ENCODE measurements at places on chromosomes 4 and X. TPM values are rescaled to one million over a fixed set of nuclear protein-coding genes. Genes with fewer than 3 reads are reported as not detected.
A peak's percentile ranks its signal among the peaks of the same experiment; 100 is the strongest.

Gene RHOXF2
- total RNA-seq, result not detected

Gene FAM47A
- not detected for total RNA-seq

Gene PPP1R2C
- total RNA-seq, result not detected

Gene NLGN3
- total RNA-seq, result under 0.01 TPM

Gene ARHGAP36
- total RNA-seq, result not detected

- no peak for DNase-seq
Measured at GRCh38 chrX:131752493-131753198, 208.8 kb downstream of the OR13H1 start.

GRCh38 chr4:27239641-27240040 lies 379.0 kb downstream of the STIM2 start:
- DNase-seq, result peak; percentile 19

DNA sequence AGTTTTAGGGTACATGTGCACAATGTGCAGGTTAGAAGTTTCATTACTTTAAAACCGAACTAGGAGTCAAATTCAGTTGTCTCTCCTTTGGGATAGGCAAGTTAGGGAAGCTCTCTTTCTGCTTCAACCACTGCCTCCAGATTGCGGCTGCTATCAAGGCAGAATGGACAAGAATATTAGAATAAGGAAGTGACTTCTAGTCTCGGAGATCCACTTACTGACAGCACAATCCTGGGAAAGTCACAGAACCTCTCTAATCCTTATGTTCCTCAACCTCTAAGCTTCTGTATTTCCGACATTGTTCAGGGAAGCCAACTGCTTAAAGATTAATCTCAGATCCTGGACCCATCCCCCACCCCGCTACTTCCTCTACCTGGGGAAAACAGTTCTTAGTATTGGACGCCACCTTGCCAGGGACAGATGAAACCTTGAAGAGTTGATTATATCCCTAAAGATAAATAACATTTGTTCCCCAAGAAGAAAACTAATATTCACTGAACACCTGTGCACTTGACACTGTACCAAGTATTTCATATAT lies 2.1 kb downstream of the NUP62CL start:
- DNase-seq, result no peak

- peak; percentile 95 for DNase-seq
Measured at GRCh38 chr4:103400405-103400804, 202.3 kb upstream of the CENPE start.

DNA sequence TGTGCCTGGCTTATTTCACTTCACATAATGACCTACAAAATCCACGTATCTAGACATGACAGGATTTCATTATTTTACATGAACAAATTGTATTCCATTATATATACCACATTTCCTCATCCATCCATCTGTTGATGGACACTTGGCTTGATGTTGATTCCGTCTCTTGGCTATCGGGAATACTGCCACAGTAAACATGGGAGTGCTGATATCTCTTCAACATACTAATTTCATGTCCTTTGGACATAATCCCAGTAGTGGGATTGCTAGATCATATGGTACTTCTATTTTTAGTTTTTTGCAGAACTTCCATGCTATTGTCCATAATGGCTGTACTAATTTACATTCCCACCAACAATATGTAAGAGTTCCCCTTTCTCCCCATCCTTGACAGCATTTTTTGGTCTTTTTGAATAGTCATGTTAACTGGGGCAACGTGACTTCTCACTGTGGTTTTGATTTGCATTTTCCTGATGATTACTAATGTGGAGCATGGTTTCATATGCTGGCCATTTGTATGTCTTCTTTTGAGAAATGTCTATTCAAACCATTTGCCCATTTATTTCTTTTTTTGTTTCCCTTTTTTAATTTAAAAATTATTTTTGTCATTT lies 68.9 kb downstream of the HTRA3 start:
- DNase-seq, result no peak

DNA sequence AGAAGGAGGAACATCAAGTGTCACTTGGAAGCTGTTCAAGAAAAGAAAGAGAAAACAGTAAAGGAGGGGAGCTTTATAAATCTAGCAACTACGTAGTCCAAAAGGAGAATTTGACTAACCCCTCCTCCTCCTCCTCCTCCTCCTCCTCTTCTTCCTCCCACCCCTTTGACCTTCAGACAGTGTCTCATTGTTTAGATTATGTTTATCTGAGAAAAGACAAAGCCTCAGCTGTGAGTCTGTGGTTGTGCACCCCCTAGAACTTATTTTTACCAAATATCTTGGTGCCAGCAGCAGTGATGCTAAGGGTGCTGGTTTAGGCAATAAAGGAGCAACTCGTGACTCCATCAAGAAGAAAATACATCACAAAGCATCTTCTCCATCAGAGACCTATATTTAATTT lies 68.9 kb upstream of the BMP2K start:
- DNase-seq, result no peak

DNA sequence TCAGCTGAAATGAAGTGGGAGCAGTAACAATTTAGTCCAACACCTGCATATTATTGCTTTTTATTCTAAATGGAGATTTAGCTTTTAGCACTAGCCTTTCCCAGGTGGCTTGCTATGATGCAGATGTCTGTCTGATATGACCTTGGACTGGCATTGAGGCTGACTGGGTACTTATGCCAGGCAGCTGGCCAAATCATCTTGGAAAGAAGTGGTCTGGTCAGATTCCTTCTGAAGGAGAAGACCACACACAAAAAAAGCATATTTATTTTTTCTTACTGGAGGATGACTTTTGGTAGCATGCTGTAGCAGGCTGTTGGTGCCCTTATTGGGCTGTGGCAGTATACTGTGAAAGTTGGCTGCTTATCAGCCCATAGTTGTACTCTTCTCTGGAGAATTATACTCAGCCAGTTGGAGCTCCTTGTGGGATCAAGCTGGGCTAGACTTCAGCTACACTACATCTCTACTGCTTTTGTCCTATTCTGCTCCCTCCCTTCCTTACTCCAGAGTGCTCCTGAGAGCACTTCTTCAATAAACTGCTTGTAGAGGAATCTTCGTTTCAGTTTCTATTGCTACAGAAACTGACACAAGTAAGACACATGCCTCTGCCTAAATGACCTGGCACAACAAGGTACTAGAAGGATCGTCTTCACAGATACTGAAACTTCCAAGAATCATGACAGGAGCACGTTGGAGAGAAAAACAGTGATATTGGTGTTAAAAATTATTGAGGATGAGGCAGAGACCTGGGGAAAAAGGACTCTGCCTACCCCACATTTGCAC lies 196.8 kb upstream of the RPS6KA3 start:
- DNase-seq, result no peak

- DNase-seq, result no peak
Measured at GRCh38 chrX:85569096-85569495, 189.6 kb upstream of the POF1B start.

GRCh38 chr4:151527699-151528098 lies 118.7 kb downstream of the FHIP1A start:
- DNase-seq, result peak; percentile 47

DNA sequence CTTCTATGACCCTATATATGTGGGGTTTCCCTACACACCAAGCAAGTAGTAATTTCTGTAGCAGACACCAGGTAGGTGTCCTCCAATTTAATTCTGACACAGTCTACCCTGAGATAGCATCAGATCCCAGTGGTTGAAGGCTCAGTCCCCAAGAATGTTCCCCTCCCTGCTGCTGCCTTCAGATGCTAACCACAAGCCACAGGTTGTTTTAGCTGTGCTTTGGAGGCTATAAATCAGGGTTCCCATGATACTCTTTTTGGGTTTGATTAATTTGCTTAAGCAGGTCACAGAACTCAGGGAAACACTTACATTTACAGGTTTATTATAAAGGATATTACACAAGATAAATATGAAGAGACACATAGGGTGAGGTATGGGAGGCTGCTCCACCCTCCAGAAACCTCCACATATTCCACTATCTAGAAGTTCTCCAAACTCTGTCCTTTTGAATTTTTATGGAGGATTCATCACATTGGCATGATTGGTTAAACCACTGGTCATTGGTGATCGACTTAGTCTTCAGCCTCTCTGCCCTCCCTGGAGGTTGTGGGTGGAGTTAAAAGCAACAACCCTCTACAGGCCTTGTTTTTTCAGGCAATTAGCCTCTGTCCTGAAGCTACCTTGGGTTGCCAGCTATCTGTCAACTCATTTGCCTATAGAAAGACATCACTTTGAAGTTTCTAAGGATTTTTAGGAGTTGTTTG lies 50.8 kb downstream of the GRIA2 start:
- no peak for DNase-seq

DNA sequence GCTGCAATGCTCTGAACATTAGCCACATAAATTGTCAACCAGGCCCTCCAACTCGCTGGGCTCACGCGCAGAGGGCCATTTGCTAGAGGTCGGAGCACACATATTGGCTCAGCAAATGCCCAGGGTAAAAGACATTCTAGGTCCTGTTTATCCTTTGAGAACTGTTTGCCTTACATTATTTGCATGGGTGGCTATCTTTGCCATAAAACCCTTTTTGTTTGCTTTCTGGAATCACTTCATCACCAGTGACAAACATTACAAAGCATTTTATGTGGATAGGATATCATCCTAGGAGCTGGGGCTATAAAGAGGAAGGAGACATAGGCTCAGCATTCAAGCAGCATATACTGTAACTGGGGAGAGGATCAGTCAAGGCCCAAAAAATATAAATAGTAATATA lies 149.2 kb upstream of the RAI2 start:
- DNase-seq, result no peak

- DNase-seq, result no peak
Measured at GRCh38 chrX:124274438-124275181, 57.9 kb upstream of the TEX13D start.

DNA sequence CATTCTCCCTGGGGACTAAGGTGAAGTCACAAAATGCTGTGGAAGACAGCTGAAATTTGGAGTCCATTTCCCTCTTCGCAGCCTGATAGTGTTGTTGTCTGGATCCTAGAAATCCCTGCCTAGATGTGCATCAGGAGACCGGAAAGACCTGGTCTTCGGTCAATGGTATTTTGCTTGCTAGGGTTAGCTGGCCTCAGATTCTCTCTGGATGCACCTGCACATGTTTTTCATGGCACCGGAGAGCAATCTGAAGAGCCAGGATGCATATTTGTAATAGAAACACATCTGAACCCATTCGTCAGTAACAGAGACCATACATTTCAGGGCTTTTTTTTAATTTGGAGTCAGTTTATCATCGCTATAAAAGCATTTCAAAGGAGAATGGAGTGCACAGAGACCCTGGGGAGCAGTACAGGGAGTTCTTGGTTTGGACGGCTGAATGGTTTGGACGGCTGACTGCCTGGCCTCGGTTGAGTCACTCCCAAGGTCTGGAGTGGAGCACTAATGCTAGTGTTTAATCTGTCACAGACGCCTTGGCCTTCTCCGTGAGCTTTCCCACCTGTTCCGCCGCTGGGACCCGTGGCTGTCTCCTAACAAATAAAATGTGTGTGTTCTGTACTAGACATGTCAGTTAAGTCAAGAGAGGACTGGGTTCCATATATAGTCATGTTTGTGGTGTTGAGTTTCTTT lies 7.5 kb upstream of the PDLIM3 start:
- no peak for DNase-seq

DNA sequence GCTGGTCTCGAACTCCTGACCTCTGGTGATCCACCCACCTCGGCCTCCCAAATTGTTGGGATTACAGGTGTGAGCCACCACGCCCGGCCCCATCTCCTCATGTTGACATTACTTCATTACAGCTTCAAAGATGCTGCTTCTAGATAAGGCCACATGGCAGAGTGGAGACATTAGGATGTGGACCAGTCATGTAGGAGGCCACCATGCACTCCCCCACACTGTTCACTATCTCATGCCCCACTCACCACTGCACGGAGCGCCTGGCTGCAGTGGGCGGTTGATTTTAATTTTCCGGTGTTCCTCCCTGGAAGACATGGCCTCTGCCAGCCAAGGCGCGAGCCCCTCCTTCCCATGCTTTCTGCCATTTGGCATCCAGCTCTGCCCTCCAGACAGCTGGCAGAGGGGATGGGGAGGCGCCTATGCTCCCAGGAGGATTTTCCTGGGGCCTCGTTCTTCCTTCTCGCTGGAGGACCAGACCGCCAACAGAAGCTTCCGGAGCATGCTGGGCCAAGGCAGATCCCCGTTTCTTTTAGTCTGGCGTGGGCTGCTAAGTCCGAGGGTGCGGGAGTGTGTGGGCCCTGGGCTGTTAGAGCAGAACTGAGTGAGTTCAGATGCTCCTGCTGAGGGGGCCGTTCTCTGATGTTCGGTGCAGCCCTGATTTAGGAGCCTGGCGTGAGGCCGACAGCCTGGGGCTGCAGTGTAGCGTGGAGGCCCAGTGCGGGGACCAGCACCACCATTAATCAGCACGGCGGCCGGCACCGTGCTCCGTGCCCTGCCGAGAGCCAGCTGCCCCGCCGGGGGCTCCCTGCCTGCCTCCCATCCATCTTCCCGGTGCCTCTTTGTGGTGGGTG lies 93.1 kb downstream of the SORCS2 start:
- DNase-seq, result no peak

DNA sequence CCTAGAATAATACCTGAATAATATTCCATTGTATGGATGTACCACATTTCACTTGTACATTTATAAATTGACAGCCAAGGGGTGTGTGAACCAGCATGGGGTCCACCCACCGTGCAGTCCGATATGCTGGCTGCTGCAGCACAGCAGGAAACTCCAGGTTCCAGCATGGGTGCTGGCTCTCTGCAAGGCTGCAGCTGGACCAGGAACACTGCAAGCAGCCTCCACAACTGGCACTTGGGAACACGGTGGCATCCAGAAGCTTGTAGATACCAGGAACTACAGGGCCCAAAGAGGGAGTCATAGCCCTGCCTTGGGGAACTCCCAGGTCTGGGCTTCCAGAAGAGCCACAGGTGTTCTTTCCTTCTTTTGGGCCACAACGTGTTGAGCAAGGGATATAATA lies 91.2 kb downstream of the NXF2 start:
- no peak for DNase-seq

DNA sequence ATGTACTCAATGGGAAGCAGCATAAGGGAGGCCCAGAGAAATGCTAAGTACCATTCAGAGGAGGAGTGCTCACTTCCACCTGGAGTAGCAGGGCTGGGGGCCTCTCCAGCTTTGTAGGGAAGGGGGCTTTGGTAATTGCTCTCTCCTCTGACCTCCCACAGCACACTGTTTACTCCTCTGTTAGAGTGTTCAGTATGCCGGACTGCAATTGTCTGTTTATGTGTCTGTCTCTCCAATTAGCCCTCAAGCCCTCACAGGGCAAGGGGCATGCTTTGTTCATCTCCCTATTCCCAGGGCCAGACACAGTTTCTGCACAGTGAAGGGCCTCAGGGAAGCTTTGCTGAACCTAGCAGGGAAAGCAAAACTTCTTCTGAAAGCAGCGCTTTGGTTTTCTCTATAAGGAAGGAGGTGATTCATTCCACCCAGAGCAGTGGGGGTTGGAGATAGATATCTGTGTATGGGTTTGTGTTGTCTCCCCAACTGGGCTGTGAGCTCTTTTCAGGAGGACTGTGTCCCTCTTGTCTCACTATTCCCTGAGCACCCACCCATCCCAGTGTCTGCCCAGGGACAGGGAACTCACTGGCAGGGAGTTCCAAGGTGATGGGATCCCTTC lies 50.0 kb upstream of the VMA21 start:
- no peak for DNase-seq
